Renal pelvis (tissue), 12 donors: ENCODE measurements at places on chromosomes 12 and 14. TPM values are rescaled to one million over a fixed set of nuclear protein-coding genes. Genes with fewer than 3 reads are reported as not detected.

The TSPAN31 gene
- 81.2 TPM for polyA plus RNA-seq

The LALBA gene
- not detected for polyA plus RNA-seq

The RIN3 gene
- 8.3 TPM for polyA plus RNA-seq

The C12orf56 gene
- polyA plus RNA-seq = 1.5 TPM

The SLC5A8 gene
- 53.6 TPM for polyA plus RNA-seq
